ENCODE measurements at places on chromosomes 5 and 9.
A peak's percentile ranks its signal among the peaks of the same experiment; 100 is the strongest.

GRCh38 chr9:36924071-36924470 lies 110.0 kb downstream of the PAX5 start:
- no peak for DNase-seq

- DNase-seq = no peak
Observed at GRCh38 chr5:147339313-147339712, 104.5 kb downstream of the STK32A start.

DNA sequence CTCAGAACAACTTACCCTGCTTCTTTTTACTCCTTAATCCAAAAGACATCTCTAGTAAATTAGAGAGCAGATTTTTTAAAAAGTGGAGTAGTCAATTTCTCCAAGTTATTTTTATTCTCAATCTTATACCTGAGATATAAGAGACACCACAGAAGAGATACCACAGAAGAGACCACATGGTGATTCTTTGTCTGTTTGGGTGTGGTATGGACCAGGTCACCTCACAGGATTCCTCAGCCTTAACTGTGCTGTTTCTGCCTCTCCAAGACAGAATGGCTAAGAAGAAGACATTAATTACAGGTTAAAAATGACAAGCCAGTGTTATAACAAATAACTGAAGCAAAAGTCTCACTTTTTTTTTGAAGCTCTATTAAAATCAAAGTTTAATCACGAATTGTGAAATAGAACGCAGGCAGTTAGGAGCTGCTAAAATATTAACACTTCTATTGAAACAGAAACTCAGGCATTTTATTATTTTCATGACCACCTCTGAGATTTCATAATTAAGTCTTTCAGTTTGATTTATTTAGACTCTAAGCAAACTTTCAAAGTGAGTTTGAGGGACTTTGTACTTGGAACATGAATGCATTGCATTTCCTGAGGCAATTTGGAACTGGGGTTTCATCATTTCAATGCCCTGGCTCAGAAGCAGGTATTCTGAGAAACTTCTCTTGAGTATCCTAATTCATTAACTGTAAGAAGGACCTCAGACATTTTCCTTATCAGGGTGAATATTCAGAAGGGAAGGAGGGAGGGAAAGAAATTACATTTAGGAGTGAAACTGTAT lies 280.7 kb downstream of the KCTD16 start:
- no peak for DNase-seq

DNA sequence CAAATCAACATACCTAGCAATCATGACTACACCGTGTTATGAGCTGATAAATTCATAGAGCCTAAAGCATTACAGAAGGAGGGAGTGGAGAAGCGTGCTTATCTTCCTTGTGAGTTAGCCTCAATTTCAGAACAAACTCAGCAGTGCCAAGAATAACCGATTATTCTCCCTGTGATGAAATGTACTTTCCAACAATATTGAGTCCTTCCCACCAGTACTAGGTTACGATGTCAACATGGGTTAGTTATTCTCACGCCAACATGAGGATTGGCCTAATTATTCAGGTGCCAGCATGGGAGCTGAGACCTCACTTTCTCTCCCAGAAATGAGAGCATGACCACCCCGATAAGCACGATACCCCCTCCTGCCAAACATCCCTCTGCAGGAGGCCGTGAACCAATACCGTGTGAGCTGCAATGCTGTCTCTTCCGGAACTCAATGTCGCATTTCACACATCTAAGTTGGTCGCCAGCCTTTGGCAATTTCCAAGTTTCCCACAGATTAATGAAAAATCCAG lies 193.7 kb downstream of the ENC1 start:
- no peak for DNase-seq

GRCh38 chr5:170483701-170484458 lies 19.9 kb upstream of the KCNIP1 start:
- no peak for DNase-seq

DNA sequence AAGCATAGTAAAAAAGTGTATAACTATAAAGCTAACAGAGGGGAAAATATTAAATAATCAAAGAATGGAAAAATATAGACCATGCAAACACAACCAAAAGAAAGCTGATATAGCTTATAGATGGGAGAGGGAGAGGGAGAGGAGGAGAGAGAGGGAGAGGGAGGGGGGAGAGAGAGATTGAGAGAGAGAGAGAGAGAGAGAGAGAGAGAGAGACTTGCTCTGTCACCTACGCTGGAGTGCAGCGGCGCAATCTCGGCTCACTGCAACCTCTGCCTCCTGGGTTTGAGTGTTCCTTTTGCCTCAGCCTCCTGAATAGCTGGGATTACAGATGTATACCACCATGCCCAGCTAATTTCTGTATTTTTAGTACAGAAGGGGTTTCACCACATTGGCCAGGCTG lies 110.6 kb downstream of the RAPGEF6 start:
- no peak for DNase-seq

GRCh38 chr9:134454476-134454857 lies 128.2 kb downstream of the RXRA start:
- DNase-seq = no peak

GRCh38 chr5:168809218-168809617 lies 230.1 kb upstream of the PANK3 start:
- no peak for DNase-seq

DNA sequence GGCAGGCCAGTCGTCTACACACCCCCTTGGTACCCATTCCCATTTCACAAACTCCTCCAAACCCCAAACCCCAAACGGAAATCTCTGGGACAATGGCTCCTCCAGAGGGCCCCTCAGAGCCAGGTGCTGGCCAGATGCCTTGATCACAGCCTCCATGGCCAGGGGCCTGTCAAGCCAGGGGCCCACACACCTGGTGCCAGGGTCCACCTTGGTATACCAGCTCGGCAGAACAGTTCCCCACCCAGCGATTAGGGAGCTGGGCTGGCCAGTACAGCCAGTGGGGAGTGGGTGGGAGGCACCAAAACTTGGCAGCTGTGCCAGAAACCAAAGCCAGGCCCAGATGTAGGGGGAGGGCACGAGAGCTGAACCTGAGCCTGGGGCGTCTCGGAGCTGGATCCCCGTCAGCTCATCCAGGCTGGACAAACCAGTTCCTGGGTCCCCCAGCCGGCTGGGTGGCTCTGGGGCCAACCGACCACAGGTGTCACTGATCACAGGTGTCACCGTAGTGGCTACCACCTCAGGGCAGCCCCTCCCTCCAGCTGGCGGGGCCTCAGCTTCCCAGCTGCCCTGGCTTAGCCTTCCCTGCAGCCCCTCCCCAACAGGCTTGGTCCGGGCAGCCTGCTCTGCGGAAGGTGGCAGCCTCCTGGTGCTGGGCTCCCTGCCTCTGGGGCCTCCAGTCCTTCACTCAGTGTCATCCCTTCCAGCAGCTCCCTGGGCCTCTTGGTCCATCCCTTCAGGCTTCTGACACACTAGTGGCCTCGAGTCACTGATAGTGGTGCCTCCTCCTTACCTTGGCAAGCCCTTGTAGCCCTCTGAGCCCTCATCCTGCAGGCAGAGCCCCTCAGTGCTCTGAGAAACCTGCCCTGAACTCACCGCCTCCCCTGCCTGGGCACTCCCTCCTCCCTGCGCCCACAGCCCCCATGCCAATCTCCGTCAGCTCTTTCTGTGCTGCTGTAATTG lies 6.6 kb upstream of the RMND5B start:
- no peak for DNase-seq

- DNase-seq = no peak
Observed at GRCh38 chr5:122940890-122941289, 95.5 kb downstream of the SNX24 start.

- DNase-seq = no peak
Observed at GRCh38 chr9:79300068-79300467, 271.7 kb upstream of the TLE4 start.

GRCh38 chr5:60447488-60447920 lies 252.5 kb downstream of the DEPDC1B start:
- no peak for DNase-seq

GRCh38 chr9:95770653-95771131 lies 104.8 kb upstream of the ERCC6L2 start:
- no peak for DNase-seq

- DNase-seq = peak; percentile 27
Observed at GRCh38 chr9:2181792-2182191, 166.6 kb downstream of the SMARCA2 start.

DNA sequence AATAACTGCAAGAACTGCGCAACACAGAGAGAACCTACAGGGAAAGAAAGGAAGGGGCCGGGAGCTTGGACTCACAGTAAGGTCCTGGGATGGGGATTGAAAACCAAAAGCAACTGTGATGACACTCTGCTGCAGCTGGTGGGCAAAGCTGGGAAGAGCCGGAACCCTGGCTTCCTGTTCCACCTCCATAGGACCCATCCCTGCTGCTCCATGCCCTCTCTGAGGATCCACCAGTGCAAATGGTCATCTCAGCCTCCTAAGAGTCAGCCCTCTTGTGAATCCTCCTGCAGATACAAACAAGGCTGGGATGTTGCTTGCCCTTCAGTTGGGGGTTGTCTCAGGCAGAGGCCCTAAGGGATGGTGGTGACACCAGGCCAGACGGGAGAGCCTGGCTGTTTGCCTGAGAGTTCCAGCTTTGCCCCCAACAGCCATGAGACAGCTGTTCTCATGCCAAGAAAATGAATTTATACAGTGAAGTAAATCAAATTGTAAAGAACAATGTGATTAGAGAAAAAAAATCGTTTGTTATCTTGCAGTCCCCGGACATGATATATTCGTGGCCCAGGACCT lies 90.8 kb downstream of the TENT4A start:
- DNase-seq = no peak

- no peak for DNase-seq
Observed at GRCh38 chr9:81468084-81468595, 221.2 kb downstream of the TLE1 start.

DNA sequence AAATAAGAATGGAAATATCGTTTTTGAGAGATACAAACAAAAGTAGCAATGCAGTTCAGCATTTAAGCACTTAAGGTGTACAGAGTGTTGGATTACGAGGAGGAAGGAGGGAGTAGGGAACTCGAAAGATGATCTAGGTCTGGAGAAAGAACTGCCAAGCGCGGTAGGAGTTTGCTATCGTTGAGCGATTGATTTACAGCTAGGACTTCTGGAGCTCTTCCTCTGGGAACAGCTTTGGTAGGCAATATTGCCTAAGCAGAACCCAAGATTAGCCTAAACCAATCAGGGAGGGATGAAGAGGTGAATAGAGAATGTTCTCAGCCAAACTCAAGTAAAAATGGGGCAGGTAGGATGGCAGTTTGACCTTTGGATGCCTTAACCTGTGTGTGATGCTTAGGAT lies 965 bp downstream of the CLTA start:
- DNase-seq = no peak

DNA sequence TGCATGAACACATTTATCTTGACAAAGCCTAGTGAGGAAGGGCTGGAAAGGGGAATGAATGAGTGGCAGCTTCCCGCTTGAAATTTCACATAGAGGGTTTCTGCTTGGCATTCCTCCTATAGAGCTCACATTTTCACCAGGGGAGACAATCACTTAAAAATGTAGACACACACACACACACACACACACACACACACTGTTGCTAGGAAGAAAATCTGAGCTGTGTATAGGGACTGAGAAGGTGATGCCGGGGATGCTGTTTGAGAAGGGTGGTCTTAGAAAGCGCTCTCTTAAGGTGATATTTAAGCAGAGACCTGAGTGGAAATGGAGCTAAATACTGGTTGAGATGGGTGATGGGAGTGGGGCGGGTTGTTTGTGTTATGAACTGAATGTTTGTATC lies 70.4 kb downstream of the LRRC70 start:
- DNase-seq = no peak

DNA sequence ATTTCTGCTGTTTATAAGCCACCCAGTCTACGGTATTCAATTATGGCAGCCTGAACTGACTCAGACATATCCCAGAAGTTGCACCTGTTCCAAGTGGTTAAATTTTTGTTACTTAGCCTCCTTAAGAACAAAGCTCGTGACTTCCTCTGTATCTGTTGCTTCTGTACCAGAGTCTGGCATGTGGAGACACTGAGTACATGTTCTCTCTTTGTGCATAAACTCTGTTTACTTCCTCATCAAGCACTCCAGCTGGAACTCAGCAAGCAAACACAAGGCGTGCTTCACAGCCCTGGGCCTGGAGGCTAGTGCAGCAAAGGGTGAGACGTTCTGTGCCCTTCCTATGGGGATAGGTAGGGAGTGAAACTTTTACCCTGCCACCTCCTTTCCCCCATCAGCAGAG lies 19.0 kb downstream of the C9orf152 start:
- no peak for DNase-seq

DNA sequence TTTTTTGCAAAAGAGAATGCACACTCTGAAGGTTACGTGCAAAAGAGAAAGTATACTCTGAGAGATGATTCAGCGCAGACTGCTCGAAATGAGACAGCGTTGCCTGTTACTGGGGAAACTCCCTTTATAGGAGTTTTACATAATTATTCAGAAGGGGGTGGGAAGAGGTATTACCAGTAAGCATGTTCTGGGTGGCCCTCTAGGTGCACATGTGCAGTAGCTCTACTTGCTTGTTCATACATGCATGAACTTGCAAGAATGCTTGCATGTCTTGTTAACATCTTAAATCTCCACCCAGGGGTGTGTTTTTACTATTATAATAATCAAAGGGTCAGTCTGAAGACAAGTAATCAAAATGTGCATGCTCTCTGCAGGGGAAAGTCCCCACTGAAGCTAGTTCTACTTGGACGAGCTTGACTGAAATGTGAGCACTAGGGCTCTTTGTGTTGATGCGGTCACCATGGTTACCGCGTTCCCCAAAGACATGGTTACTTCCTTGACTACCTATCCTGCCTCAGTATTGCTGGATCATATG lies 75.5 kb downstream of the SGCD start:
- peak; percentile 14 for DNase-seq

- DNase-seq = no peak
Observed at GRCh38 chr9:77022783-77023440, 3.5 kb downstream of the FOXB2 start.

GRCh38 chr5:38979535-38979934 lies 94.7 kb downstream of the RICTOR start:
- DNase-seq = no peak

DNA sequence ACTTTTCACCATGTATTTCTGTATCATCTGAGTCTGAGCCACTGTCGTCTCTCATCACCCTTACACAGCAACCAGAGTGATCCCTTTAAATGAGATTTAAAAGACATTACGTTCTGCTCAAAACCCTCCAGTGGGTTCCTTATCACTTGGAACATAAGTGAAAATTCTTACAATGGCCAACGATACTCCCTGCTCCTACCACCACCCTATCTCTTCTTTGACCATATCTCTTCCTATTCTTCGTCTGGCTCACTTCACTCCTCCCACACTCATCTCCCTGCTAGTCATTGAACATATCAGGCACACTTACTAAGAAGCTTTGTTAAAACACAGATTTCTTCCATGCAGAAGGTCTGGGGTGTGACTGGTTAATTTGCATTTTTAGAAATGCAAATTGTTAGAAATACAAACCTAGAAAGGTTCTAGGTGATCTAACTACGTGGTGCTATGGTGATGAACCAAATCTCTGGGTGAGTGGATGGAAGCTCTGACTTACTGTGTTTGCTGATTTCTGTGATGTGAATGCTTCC lies 166.6 kb upstream of the CD180 start:
- DNase-seq = no peak

GRCh38 chr9:105993116-105993854 lies 298.9 kb downstream of the TMEM38B start:
- no peak for DNase-seq

GRCh38 chr5:110072651-110073050 lies 382.9 kb downstream of the MAN2A1 start:
- DNase-seq = no peak
